ENCODE measurements at places on chromosomes 4 and X.

DNA sequence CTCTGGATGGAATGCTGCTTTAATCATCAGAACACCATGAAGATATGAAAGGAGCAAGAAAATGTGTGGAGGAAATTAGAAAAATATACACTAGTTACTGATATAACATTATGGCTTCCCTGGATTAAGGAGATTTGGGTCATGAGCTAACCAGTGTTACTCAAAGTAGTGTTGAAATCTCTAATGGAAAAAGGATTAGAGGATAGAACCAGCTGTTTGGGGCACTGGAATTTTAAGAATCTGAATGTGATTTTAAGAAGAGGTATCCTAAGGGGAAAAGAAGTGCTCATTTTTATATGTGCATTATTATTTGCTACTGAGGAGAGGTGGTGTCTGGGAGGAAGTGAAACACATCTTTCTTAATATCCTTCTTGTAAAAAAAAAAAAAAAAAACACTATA is 164.1 kb upstream of the PPARGC1A start:
- DNase-seq, result no peak

DNA sequence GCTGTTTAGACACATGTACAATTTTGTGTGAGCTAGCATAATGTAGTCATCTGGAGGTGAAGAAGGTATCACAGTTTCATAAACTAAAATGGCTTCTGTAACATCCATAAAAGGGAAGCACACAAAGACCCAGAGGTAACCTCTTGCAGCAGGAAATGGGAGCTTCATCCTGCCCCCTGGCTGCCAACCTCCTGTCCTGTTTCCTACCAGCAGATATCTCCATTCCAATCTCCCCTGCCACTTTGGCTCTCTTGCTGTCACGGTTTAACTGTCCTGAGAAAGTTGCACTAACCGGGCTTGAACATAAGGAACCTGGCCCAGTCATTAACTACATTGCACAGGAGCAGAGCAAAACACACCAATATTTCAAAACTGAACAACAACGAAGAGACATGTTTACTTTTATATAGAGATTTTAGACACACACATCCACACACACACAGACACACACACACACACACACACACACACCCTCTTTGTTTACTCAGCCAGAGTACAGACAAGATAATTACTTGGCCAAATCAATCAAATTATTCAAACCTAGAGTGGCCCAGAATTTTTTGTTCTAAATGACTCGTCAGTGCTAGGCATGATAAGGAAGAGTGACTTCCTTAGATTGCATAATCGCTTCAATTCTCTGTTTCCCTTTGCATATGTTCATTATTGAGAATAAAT is 24.2 kb downstream of the MID2 start:
- no peak for DNase-seq

- no peak for DNase-seq
Measured at GRCh38 chrX:40326186-40326965, 228.6 kb upstream of the BCOR start.

DNA sequence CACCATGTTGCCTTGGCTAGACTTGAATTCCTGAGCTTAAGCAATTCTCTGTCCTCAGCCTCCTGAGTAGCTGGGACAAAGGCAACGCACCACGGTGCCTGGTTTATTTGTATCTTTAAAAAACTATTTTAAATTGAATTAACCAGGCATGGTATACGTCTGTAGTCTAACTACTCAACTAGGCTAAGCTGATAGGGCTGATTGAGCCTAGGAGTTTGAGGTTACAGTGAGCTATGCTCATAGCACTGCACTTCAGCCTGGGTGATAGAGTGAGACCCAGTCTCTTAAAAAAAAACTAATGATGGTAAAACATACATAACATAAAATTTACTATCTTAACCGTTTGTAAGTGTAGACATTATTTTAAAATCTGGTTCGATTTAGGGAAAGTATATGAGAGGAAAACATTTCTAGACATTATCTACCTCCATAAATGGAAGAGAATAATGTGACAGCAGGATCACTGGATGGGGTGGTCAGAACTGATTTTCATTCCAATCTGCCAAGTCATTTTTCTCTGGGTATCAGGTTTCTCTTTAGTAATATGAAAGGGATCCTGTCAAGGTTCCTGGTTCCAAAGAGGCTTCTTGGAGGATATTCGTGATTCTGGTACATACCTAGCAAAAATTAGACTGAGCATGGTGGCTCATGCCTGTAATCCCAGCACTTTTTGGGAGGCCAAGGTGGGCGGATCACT is 8.7 kb upstream of the ITGB1BP2 start:
- DNase-seq, result no peak

- DNase-seq, result no peak
Measured at GRCh38 chrX:151996347-151996746, 21.9 kb upstream of the GABRE start.

- DNase-seq, result no peak
Measured at GRCh38 chr4:31467781-31468180, 747.6 kb downstream of the PCDH7 start.

DNA sequence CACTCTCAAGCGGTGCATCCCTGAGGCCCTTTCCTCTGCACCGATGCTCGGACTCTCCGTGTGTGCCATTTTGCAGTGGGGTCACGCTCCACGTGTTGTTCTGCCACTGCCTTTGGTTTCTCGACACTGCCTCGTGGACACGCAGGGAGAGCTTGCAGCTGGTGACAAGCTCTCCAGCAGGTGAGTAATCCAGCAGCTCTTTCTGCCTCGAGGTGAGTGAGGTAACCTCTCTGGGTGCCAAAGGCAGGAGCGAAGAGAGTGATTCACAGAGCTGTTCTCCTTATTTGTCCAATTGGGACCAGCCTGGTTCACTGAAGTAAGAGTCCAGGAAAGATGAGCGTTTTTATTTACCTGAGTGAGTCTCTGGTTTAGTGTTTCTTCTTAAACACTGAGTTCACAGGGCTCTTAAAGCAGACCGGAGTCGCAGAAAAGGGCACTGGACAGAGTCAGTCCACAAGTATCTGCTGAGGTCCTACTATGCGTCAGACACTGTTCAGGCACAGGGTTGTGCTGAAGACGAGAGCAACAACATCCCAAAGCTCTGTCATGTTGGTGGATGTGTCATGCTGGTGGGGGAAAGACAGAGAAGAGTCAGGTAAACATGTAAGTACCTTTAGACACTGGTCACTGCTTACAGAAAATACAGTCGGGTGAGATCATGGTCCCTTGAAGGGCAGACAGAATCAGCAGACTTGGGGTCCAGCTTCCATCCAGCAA is 61.8 kb downstream of the FHDC1 start:
- DNase-seq, result no peak

GRCh38 chrX:25007059-25008053 is 8.4 kb downstream of the ARX start:
- no peak for DNase-seq

GRCh38 chr4:5683566-5683965 is 24.8 kb downstream of the EVC2 start:
- DNase-seq, result no peak

DNA sequence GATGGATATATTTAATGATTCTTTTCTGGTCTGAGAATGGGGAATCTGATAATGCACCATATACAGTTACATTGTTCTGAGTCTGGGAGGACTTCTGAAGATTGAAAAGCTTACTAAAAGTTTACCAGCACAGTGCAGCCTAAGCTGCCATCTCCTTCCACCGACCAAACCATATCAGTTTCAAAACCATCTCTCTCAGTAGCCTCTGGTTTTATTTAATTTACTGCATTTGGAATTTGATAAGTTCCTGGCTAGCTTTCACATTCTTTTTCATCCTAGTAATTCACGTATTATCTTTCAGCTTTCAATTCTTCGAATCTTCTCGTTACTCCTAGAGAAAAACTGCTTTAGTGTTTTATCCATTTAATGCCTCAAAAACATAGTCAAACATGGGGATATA is 181.4 kb upstream of the HCCS start:
- DNase-seq, result no peak

- no peak for DNase-seq
Measured at GRCh38 chrX:103846386-103846785, 14.3 kb upstream of the RAB9B start.

DNA sequence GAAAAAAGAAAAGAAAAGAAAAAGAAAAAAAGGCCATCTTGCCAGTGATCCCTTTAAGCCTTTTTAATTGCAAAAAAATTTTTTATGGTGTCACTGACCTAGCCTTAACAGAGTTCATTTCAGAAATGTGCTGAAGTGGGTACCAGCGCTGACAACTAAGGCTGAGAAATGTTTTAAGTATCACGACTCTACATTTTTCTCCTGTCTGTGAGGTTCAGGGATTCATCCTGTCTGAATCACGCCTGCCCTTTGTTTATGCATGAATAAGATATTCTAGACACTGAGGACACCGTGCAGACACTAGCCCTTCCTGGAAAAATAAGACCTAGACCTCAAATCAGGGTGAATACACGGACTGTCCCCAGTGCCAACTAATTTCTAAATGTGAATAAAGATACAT is 154.4 kb upstream of the NOCT start:
- no peak for DNase-seq

- DNase-seq, result no peak
Measured at GRCh38 chr4:40020221-40020620, 36.4 kb upstream of the N4BP2 start.

- no peak for DNase-seq
Measured at GRCh38 chr4:160611181-160611580, 1508.3 kb downstream of the RAPGEF2 start.

DNA sequence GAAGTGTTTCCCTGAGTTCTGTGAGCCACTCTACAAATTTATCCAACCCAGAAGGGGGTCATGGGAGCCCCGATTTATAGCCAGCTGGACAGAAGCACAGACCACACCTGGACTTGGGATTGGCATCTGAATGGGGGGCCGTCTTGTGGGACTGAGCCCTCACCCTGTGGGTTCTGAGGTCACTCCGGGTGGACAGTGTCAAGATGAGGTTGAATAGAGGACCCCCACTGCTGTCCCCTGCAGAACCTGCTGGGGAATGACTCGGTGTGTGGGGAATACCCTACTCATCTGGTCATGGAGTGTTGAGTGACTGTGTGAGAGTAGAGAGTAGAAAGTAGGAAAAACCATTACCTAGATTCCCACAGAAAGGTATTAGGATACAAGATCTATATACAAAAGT is 67.5 kb downstream of the ZFYVE28 start:
- DNase-seq, result no peak

- no peak for DNase-seq
Measured at GRCh38 chrX:100863326-100863864, 10.8 kb downstream of the NOX1 start.

DNA sequence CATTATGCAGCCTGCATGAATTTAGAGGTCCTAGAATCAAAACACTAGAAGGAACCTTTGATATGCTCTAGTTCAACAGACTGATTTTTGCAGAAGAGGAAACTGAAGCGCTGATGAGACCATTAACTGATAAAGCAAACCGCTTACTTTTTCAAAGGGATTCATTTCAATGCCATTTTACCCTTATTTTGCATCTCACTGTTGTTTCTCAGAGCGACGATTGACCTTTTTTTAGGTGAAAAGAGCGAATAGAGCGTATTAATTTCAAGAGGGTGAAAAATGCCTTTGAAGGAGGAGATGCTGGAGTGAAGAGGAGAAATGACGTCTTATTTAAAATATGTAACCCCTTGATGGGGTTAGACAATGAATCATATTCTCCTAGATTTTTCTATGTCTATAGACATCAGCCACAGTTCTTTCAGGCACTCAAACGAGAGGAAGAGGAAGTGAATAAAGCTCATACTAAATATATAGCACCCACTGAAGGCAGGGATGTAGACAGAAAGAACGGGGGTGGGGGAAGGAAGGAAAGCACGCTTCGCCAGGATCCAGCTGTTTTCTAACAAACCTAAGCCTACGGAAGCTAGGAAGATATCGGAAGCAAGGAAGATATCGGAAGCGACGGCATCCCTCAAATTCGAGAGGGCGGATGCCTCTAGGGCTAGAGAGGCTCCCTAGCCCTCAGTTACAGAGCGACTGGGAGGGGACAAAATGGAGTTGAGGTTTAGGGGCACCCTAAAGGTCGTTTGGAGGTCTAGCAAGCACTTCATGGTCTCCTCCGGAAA is 848 bp downstream of the ACSL4 start:
- no peak for DNase-seq

GRCh38 chr4:177283167-177283566 is 26.5 kb upstream of the NEIL3 start:
- no peak for DNase-seq

DNA sequence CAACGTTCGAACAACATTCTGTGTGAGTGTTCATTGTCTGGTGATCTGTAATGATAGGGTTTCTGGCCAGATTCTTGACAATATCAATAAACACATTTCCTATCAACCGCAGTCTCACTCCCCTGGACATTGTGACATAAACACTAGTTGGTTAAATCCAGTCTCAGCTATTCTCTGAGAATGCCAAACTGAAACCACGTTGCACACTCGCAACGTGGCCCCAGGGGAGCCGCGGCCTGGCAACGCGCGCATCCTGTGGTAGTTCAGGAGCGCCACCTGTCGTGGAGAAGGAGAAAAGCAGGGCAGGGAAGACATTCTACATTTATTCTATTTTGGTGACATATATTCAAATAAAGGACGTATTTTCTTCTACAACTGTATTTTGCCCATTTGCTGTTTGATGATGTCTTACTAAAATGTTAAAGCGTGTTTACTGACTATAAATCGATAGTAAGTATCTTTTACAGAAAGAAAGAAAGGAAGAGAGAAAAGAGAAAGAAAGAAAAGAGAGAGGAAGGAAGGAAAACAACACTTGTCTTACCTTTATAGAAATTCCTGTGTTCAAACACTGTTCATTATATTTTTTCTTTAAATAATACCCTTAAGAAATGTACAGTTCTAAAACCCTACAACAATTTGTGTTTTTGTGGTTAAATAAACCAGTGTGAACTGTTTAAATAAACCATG is 738.3 kb upstream of the FRG1 start:
- DNase-seq, result no peak

GRCh38 chr4:140090215-140090731 is 63.7 kb downstream of the MAML3 start:
- no peak for DNase-seq

DNA sequence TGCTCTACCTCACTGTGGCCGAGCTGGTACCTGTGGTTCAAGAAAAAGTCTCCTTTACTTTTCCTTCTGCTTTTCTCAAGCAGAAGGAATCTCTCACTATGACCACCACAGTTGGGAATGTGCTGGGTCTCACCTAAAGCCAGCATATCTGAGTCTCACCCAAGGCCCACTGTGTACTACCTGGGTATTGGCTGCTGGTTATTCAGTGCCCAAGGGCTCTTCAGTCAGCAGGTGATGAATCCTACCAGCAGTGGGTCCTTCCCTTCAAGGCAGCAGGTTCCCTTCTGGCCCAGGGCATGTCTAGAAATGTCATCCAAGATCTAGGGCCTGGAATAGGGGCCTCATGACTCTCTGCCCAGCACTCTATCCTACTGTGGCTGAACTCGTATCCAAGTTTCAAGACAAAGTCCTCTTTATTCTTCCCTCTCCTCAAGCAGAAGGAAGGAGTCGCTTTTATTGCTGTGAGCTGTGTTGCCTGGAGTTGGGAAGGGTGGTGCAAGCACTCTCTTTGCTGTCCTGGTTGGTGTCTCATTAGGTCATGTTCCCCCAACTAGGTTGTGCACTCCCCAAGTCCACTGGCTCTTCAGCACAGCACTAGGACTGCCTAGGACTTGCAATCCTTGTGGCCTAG is 6.1 kb downstream of the CXCL10 start:
- DNase-seq, result no peak

GRCh38 chr4:6500481-6501140 is 28.2 kb upstream of the PPP2R2C start:
- DNase-seq, result no peak
